ENCODE measurements at places on chromosomes 2 and 18.

- DNase-seq, result no peak
These were observed 37.0 kb upstream of the MEP1B start for GRCh38 chr18:32152705-32153448.

- no peak for DNase-seq
These were observed 34.9 kb downstream of the EMX1 start for GRCh38 chr2:72952110-72952823.

GRCh38 chr2:101617188-101617587 lies 80.3 kb upstream of the MAP4K4 start:
- no peak for DNase-seq

GRCh38 chr2:56128235-56128634 lies 55.6 kb upstream of the CCDC85A start:
- no peak for DNase-seq

DNA sequence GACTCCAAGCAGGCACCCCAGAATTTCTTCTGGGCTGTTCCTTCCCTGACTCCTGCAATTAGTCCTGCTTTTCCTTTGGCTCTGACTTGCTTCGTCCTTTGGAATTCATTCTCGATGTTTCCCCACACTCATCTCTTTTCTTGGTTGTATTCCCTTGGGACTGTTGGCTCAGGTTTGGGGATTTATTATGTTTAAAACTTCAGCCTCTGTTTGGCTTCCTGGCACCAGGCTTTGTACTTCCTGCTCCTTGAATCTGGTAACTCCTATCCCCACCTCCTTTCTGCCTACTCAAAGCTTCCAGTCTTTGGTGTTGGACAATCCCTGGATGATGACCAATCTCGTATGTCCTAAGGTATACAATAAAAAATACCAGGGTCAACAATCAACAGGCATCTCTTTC lies 1.8 kb upstream of the KCNE4 start:
- no peak for DNase-seq

DNA sequence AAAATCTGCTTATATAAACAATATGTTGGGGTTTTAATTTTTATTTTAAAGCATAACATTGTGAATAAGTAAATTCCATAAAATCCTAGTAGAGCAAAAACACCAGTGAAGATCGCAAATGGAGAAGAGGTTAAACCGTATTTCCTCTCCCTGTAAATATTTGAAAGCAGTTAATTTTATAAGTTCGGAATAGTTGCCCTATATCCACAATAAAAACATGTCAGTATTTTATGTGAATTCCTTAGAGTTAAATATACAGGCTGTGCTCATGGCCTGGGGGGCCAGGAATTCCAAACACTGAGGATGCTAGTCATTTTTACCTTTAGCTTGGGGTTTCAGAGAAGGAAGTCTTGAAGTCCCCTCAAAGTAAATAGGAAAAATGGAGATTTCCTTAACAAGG lies 135.0 kb downstream of the FIGN start:
- DNase-seq, result no peak

DNA sequence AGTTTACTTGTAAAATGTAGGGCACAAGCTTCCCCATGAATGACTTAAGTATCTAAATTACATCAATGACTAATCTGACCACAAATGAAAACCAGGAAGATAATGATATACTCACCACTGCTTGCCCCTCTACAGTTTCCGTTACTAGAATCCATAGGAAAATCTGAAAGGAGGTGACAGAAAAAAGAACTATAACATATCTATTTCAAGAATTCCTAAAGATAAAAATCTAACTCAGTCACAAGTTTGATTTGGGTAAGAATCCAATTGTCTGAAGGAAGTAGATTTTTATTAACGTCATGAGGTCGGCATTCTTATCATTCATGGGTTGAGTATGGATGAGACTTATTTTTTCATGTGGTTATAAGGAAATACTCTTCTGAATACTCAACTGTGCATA lies 7.8 kb downstream of the FRZB start:
- DNase-seq, result no peak

GRCh38 chr2:207670887-207671286 lies 40.6 kb upstream of the CCNYL1 start:
- DNase-seq, result no peak

DNA sequence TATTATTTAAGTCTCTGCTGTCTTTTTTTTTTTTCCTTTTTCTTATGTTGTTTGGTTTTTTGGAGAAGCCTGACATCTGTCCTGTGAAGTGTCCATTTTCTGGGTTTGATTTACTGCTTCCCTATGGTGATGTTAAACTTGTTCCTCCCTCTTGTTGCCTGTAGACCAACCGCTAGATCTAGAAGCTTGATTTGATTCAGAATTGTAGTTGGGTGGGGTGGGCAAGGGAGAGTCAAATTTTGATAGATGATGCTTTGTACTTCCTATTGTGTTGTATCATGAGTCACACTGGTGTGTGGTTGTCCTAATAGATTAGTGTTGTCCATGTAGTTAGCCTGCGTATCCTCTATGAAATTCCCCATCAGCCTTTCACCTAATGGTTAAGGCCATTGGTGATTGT lies 35.4 kb downstream of the CAB39 start:
- DNase-seq, result no peak

DNA sequence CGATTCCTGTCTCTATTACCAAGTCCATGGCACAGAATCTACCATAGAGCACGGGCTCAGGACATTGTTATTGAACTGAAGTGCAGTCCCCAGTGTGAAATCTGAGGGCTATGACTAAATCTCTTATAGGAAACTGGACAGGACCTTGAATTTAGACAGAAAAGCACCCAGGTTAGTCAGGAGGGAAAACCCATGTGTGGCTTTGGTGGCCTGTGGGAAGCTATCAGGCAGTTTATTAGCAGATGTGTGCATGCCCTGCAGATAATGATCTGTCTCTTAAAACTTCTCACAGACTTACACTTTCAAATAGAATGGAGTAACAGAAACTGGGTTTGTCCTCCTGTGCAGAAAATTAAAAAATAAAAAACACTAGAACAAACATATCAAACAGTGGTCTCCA lies 610.0 kb upstream of the RAB6C start:
- no peak for DNase-seq

DNA sequence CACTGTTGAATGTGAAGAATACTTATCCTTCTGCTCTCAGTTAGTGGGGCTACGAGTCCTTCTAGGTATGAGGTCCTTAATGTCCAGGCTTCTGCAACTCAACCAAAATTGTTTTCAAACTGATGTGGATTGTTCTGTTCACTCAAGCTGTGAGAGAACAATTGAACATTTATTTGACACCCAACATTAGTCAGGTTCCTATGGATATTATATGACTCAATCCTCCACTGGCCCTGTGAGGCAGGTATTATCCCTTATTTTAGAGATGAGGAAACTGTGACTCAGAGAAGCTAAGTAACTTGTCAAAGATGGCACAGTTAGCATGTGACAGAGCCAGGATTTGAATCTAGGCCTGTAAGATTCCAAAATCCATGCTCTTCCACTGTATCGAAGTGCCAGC lies 1.2 kb upstream of the LYG2 start:
- no peak for DNase-seq

DNA sequence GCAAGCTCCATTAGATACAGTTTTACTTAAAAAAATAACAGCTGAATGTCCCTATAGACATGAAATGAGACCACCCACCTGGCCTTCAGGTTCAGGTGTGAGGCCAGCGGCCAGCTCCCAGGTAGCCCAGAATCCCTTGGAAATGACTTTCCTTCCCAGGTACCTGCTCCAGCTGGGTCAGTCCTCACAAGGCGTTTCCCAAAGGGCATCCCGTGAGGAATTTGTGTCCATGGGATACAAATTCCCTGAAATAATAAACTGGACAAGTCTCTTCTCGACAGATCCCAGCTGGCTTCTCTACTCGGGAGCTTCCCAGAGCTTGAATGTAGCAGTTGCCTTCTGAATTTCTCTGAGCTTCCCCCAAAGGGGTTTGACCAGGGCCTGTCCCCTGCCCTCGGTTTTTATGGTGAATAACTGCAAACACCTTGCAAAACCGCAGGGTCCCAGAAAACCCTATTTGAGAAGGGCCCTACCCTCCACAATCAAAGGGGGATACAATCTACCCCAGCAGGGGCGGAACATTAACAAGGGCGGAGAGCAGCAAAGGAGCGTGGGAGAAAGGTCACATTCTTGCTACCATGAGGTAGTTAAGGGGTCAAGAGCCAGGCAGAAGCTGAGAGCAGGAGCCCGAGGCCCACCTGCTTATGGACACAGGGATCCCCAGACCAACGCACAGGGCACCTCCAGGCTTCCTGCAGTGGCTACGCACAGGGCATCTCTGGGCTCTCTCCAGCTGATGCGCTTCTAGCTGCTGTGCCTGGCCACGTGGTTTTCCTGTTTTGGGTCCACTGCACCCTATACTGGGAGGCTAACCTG lies 107.7 kb downstream of the HDAC4 start:
- no peak for DNase-seq

GRCh38 chr2:126766969-126767296 lies 111.0 kb downstream of the GYPC start:
- no peak for DNase-seq

DNA sequence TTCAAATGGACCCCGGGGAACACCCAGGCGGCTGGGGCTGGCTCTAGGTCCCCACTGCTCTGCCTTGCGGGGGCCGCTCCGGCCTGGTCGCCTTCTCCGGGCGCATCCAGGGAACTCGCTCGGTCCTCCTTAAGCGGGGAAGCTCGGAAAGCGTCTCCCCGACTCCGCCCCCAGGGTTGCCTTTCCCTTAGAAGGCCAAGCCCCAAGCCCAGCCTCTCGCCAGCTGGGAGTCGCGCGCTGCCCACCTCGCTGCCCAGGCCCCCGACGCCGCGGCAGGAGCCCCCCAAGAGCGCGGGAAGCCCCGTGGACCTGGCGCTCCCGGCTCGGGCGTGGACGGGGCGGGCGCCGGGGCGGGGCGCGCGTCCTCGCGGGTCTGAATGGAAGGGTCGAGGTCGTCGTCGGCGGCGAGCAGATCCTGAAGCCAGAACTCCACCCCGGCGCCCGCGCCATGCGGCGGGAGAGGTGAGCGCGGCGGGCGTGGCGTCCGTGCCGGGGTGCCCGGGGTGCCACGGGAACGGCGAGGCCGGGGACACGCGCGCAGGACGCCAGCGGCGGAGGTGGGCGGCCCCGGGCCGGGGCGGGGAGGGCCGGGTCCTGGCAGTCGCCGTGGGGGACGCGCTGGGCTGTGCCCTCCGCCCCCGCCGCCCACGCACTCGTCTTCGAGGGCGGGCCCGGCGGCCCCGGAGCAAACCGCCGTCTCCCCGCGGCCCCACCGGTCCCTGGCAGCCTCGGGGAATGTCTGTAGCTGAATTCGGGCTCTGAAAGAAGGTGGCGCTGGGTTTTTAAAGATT lies at the start of gene BOK:
BOK (plus strand) TSS at position 214 of the 791 bp plus-strand sequence. CDS start 739 bp downstream, outside the sequence.
- DNase-seq, result peak; percentile 86

GRCh38 chr18:5527603-5528002 lies 16.2 kb downstream of the EPB41L3 start:
- no peak for DNase-seq

GRCh38 chr2:80778704-80779103 lies 474.2 kb upstream of the LRRTM1 start:
- no peak for DNase-seq

- no peak for DNase-seq
These were observed 487.5 kb downstream of the SUCLG1 start for GRCh38 chr2:83971547-83971946.

DNA sequence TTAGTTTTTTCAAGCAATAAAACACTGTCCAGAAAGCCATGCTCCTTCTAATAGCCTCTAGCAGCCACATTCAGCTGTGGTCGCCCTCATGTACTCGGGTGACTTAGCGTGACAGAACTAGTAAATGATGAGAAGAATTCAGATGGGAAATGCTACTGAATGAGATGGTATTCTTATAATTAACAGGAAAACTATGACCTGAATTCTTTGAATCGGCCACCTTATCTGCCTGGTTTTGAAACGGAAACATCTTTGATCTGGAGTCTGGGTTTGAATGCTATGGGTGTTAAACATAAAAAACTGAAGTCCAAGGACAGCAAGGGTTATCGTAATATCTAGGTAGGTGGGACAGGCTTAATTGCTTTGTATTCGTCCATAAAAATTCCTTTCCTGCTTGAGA lies 138.8 kb upstream of the DNMT3A start:
- no peak for DNase-seq

- no peak for DNase-seq
These were observed 118.8 kb upstream of the EPB41L3 start for GRCh38 chr18:5662586-5663090.

DNA sequence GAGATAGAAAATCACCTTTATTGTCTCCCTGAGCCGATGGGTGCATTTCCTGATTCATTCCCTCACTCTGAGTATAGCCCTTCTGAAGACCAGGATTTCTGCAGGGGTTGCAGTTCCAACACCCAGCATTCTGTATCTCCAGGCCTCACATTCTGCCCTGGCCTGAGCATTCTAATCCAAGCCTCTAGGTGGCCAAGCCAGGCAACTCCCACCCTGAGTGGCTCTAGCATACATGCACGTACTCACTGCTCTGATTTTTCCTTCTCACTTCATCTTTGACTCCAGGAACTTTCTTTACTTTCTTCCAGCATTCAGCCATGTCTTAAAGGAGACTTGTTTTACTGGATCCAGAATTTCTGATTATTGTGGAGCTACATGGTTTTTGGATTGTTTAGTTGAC lies 100.7 kb upstream of the STK39 start:
- no peak for DNase-seq

DNA sequence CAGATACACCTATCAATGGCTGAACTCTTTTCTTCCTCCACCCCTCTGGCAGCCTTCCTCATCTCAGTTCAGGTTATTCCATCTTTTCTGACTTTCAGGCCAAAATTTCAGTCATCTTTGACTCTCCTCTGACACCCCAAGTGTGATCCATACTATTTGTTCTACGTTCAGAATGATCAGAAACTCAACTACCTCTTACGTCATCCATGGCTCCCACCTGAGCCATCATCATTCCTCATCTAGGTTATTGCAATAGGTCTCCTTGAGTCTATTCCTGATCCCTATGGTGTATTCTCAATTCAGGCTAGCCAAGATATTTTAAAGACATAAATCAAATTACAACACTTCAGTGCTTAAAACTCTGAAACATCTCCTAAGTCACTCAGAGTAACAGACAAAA lies 589.7 kb downstream of the ERBB4 start:
- DNase-seq, result no peak

DNA sequence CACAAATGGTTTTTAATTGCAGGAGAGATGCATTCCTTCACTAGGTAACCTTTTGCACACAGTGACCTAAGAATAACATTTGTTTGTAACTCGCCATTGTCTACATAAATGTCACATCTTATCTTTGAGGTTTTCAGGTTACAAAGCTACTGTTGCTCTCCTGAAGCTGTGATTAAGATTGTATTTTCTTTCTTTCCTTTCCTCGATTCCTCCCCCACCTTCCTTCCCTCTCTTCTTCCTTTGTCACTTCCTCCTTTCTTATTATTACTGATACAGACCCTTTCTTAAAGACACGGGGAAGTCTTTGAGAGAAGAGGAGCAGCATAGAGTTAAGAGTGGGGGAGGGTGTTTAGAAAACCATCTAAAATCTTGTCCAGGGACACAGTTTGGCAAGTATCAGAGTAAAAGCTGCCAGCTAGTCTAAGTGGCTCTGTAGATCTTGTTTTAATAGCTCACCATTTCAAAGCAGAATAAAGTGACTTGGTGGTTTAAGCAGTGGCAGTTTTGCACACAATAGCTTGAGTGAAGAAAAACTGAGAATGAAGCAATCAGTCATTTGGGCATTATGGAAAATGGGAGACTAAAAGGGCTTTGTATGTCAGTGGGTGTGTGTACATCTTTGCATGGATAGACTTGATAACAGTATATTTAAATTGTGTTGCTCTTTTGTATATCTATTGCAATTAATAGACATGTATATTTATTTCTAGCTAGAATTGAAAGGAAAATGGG lies 10.9 kb downstream of the CERS6 start:
- DNase-seq, result no peak

- no peak for DNase-seq
These were observed 186.0 kb upstream of the EPHA4 start for GRCh38 chr2:221758076-221758475.

- DNase-seq, result no peak
These were observed 8.4 kb downstream of the COL6A3 start for GRCh38 chr2:237405605-237406004.
